ENCODE measurements at places on chromosomes 16 and 17.
A peak's percentile ranks its signal among the peaks of the same experiment; 100 is the strongest.

DNA sequence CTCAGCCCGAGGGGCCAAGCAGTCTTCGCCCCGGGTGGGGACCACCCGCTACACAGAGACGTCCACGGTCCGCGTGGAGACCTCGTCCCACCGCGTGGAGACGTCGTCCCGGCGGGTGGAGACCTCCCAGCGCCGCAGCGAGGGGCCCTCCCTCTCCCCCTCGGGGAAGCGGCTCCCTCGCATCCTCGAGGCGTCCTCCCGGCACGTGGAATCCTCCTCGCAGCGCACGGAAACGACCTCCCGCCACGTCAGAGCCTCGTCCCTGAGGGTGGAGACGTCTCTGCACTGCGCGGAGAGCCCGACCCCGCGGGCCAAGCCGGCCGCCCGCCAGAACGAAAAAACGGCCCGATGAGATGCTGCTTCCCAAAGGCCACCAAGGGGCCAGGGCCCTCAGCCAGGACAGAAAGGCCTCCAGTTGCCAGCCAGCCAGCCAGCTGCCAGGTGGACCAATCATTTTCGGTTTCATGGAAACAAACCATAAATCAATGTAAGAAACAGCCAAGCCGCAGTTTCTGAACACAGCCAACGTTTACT, 424 bp downstream of the C17orf100 start:
- no peak for DNase-seq
- peak overlapping the region; percentile 82 for H3K4me3 ChIP-seq
- H3K4me1 ChIP-seq: peaks cover 15% of the 10 kb centered on the region
- H3K36me3 ChIP-seq: no peaks in the 10 kb centered on the region
- no peaks in the 10 kb centered on the region for H3K27me3 ChIP-seq

DNA sequence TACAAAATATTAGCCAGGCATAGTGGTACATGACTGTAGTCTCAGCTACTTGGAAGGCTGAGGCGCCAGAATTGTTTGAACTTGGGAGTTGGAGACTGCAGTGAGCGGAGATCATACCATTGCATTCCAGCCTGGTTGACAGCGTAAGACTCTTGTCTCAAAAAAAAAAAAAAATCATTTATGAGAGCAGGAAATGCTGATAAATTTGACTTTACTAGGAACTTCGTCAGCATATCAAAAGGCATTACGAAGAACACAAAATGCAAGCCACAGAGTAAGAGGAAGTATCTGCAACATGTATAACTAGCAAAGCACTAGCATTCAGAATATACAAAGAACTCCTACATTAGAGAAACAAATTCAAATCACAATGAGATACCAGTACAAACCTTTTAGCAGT, 279.3 kb downstream of the ZFHX3 start:
- no peak overlapping the region for H3K27ac ChIP-seq
- no peak overlapping the region for H3K4me3 ChIP-seq
- H3K27me3 ChIP-seq: no peaks in the 10 kb centered on the region
- no peak for DNase-seq
- no peaks in the 10 kb centered on the region for H3K4me1 ChIP-seq

- no peak overlapping the region for H3K27ac ChIP-seq
- DNase-seq: no peak
- H3K4me1 ChIP-seq: no peaks in the 10 kb centered on the region
- no peaks in the 10 kb centered on the region for H3K27me3 ChIP-seq
- no peak overlapping the region for H3K4me3 ChIP-seq
Observed at GRCh38 chr17:69098625-69099024, 37.9 kb upstream of the ABCA9 start.

DNA sequence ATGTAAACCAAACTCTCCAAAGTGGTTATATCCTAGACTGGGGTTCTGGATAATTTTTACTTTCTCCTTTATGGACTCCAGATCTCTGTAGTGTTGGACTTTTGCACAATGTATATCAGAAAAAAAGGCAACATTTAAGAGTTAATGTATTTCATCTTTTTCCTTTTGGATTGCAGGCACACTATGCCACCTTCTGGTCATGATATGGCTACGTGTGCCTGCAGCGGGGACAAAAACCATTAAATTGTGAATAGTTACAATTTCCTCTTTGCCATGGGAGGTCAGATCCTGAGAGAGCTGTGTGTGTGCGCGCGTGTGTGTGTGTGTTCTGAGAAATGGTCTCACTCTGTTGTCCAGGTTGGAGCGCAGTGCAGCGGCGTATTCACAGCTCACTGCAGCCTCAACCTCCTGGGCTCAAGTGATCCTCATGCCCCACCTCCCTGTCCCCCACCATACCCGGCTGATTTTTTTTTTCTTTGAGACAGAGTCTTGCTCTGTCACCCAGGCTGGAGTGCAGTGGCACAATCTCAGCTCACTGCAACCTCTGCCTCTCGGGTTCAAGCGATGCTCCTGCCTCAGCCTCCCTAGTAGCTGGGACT, 4.3 kb upstream of the SGF29 start:
- no peak overlapping the region for H3K4me3 ChIP-seq
- H3K27me3 ChIP-seq: no peaks in the 10 kb centered on the region
- H3K4me1 ChIP-seq: peaks cover 5% of the 10 kb centered on the region
- H3K27ac ChIP-seq: no peak overlapping the region

GRCh38 chr16:15822957-15823356, 33.9 kb downstream of the MYH11 start:
- DNase-seq: no peak
- no peak overlapping the region for H3K4me3 ChIP-seq
- H3K27ac ChIP-seq: peak overlapping the region; percentile 71

GRCh38 chr16:23302045-23302956, at the start of gene SCNN1B:
Gene SCNN1B, plus strand, starts transcription at chr16:23302302. Its CDS starts 46,298 bp downstream, at chr16:23348600.
- H3K4me1 ChIP-seq: peaks cover 38% of the 10 kb centered on the region
- H3K27ac ChIP-seq: peak within 1 kb of the TSS; percentile 78
- DNase-seq: no peak
- no peaks in the 10 kb centered on the region for H3K27me3 ChIP-seq
- H3K36me3 ChIP-seq: no peaks in the 10 kb centered on the region

DNA sequence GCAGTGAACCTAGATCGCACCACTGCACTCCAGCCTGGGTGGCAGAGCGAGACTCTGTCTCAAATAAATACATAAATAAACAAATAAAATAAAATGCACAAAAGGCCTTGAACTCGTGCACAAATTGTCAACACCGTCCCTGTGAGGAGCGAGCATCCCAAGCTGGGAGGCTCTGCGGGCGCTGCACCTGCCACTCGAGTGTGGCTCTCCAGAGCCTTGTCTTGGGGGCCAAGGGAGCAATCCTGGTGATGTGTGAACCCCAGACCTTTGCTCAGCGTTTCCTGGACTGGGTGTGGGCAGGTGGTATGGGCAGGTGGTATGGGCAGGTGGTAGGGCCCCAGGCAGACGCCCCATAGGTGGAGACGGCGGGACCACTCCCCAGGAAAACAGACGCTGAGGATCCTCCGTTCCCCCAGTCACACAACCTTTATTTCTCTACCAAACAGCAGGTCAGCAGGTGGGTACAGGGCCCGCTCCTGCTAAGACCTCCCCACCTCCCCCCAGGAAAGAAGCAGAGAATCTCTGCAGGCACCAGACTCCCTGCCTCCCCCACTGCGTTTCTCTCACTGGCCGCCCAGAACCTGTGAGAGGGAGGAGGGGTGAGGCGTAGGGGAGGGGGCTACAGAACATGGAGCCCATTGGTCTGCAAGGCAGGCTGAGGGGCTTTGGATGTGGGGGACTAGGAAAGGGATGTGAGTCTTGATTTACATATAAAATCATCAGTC, 7.4 kb upstream of the P2RX1 start:
- no peak overlapping the region for H3K4me3 ChIP-seq
- no peaks in the 10 kb centered on the region for H3K36me3 ChIP-seq
- H3K27ac ChIP-seq: peak overlapping the region; percentile 5
- H3K4me1 ChIP-seq: no peaks in the 10 kb centered on the region
- no peaks in the 10 kb centered on the region for H3K27me3 ChIP-seq

- no peak for DNase-seq
- H3K4me3 ChIP-seq: no peak overlapping the region
- peak overlapping the region; percentile 83 for H3K27ac ChIP-seq
- peaks cover 5% of the 10 kb centered on the region for H3K36me3 ChIP-seq
- no peaks in the 10 kb centered on the region for H3K27me3 ChIP-seq
Observed at GRCh38 chr17:41512546-41513167, 6.0 kb downstream of the KRT15 start.

GRCh38 chr16:68744744-68745280, 7.7 kb downstream of the CDH1 start:
- peaks cover 19% of the 10 kb centered on the region for H3K36me3 ChIP-seq
- H3K4me3 ChIP-seq: no peak overlapping the region
- no peaks in the 10 kb centered on the region for H3K27me3 ChIP-seq
- peak overlapping the region; percentile 78 for H3K27ac ChIP-seq

DNA sequence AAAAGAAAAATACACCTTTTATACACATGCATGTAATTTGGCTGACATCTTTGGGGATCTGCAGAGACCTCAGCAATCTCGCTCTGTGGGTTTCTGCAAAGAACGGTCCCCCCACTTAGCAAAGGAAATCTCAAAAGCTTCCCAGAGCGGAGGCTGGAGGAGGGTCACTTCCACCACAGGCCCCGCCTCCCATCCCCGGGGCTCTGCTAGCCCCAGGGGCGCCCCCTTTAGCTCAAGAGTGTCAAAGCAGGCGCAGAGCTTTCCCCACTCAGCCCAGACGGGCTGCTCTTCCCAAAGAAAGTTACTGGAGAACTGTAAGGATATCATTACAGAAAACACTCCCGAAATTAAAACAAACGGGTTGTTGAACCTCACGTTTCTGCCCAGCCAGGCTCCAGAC, 11.4 kb downstream of the SLC13A5 start:
- H3K4me3 ChIP-seq: no peak overlapping the region
- no peak overlapping the region for H3K27ac ChIP-seq

DNA sequence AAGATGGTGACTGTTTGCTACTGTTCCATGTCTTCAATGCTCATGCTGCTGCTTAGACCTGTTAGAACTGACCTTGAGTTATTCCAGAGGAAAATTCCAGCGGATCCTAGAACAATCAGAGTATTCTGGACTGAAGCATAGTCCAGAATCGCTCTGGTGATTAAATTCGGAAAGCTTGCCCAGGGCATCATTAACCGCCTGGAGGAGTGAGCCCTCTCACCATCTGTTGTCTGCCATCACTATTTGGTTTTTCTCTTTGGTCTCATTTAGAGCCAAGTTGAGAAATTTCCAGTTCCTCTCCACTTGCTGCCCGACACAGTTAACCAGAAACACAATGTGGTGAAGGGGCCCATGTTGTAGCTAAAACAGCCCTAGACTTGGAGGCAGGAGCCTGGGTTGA, 104.1 kb downstream of the BMERB1 start:
- H3K36me3 ChIP-seq: no peaks in the 10 kb centered on the region
- no peaks in the 10 kb centered on the region for H3K27me3 ChIP-seq
- no peak overlapping the region for H3K27ac ChIP-seq
- no peaks in the 10 kb centered on the region for H3K4me1 ChIP-seq
- H3K4me3 ChIP-seq: no peak overlapping the region

GRCh38 chr17:73290399-73291259, 21.2 kb downstream of the CDC42EP4 start:
- DNase-seq: no peak
- peaks cover 66% of the 10 kb centered on the region for H3K4me1 ChIP-seq
- no peaks in the 10 kb centered on the region for H3K27me3 ChIP-seq
- peak overlapping the region; percentile 87 for H3K27ac ChIP-seq

DNA sequence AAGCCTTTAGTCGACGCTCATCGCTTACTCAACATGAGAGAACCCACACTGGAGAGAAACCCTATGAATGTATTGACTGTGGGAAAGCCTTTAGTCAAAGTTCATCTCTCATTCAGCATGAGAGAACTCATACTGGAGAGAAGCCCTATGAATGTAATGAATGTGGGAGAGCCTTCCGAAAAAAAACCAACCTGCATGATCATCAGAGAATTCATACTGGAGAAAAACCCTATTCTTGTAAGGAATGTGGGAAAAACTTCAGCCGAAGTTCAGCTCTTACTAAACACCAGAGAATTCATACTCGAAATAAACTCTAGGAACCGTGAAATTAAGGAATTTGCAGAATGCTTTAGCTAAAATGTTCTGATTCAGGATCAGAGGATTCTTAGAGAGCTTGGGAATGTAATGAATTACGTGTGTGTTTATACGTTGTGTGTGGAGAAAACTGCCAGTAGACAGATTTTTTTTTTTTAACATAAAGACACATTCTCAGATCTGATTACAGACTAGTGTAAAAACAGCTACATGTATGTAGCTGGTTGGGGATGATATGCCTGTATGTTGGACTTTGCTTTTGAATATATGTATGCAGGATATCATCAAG, 25.4 kb downstream of the ZFP90 start:
- H3K4me1 ChIP-seq: no peaks in the 10 kb centered on the region
- no peak overlapping the region for H3K27ac ChIP-seq
- H3K4me3 ChIP-seq: no peak overlapping the region

DNA sequence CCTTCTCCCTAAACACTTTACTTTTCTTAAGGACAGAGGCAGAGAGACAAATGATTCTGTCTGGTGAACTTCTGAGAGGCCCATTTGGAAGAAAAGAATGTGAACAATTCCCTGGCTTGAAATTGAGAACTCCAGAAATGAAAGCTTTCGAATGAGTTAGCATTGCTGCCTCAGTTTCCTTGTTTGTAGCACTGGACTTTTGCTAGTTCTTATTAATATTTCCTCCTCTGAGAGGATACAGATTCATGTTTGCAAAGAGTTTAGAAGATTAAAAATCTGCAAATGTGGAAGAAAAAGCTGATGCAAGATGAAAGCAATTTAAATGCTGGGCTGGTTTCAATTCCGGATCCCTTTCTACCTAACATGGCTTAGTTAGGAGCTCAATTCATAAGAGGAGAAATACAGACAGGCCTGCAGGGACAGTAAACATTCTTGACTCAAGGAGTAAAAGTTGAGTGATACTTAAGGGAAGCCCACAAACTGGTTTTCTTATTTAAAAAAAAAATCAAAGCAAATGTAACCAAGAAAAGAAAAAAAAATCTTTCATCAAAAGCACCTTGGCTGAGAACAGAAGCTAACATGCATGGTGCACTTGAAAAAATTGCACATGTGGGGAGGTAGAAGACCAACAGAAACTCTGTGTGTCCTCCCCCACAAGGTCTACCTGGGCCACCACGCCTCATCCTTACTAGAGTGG, 27.1 kb downstream of the HNF1B start:
- H3K36me3 ChIP-seq: no peaks in the 10 kb centered on the region
- H3K27me3 ChIP-seq: no peaks in the 10 kb centered on the region
- H3K27ac ChIP-seq: no peak overlapping the region
- H3K4me3 ChIP-seq: no peak overlapping the region
- DNase-seq: no peak
- H3K4me1 ChIP-seq: no peaks in the 10 kb centered on the region
